ENCODE measurements at places on chromosomes 13 and 19. TPM values are rescaled to one million over a fixed set of nuclear protein-coding genes. Genes with fewer than 3 reads are reported as not detected.
A peak's percentile ranks its signal among the peaks of the same experiment; 100 is the strongest.

ZNF836 gene
- polyA plus RNA-seq = 6.7 TPM

ZIC5 gene
- not detected for polyA plus RNA-seq

NLRP9 gene
- polyA plus RNA-seq = not detected

RNASEH2A gene
- polyA plus RNA-seq = 12.8 TPM

C19orf47 gene
- polyA plus RNA-seq = 16.3 TPM

ZNF540 gene
- polyA plus RNA-seq = 6.2 TPM

POLRMT gene
- polyA plus RNA-seq = 44.6 TPM

DCT gene
- 0.15 TPM for polyA plus RNA-seq

PEX11G gene
- polyA plus RNA-seq = 5.2 TPM

NRTN gene
- 9.8 TPM for polyA plus RNA-seq

DNA sequence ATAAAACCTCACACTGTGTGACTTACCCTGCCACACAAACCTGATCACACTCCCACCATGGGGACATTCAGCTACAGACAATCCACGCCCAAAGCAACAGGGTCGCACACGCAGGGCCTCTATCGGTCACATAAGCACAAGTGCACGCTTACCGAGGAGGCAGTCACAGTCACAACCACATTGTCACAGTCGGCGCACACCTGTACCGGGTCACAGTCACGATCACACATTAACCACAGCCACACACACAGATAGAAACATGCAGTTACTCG, 579 bp downstream of the ZNF566 start:
- DNase-seq = peak; percentile 0

- no peak for DNase-seq
Observed at GRCh38 chr13:97266332-97266731, 44.2 kb downstream of the MBNL2 start.

- no peak for DNase-seq
Observed at GRCh38 chr19:32779082-32779481, 59.5 kb downstream of the TDRD12 start.

- no peak for DNase-seq
Observed at GRCh38 chr19:35512831-35513627, 420 bp downstream of the DMKN start.

DNA sequence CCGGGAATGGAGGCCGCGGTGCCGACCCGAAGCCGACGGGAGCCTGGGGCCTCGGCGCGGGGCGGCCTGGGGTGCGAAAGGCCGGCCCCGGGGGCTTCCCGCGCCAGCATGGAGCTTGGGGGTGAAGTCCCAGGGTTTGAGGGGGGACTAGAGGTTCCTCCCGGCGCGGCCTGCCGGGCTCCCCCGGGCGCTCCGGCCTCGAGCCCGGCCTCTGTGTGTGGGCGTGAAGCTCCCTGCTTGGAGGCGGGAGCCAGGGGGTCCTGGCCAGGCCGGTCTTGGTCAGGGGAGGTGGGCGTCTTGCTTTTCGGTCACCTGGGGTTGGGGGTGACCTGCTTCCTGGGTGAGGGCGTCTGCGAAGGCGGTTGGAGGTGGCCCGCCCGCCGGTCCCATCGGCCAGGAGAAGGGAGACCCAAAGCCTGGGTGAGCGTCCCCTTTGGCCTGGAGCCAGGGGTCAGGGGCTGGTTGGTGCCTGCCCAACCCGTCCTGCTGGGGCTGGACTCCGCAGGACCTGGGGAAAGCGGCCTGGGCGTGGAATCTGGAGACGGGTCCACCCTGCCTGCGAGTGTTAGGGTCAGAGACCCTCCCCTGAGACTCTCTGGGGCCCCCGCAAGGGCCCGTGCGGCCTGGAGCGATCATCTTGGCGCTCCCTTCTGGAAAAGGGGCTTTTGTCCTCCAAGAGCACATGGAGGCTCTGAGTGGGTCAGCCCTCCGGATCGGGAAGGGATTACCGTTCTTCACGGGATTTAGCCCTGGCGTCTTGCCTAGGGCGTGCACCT, 535 bp downstream of the BSG start:
- DNase-seq = no peak

DNA sequence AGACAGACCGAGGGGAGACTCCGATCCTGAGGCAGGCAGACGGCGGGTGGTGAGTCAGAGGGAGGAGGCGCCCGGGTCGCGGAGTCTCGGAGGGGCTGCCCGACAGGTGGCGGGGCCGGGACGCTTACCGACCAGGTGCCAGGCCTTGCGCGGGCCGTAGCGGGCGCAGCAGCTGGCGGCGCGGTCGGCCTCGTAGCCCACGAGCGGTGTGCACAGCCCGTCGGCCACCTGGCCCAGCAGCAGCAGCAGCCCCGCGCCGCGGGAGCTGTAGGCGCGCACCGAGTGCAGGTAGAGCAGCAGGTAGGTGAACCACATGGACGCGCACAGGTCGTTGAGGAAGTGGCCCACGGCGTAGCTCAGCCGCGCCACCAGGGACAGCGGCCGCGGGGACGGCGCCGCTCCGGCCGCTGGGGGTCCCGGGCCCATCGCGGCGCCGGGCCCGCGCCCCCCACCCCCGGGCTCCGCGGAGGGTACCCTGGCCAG, 367 bp downstream of the MFSD12 start:
- DNase-seq = no peak

- DNase-seq = no peak
Observed at GRCh38 chr19:14676762-14677161, 2.1 kb upstream of the ADGRE3 start.

All from urinary bladder (tissue), 4 donors.